Kidney (tissue), 22 donors: ENCODE measurements at places on chromosomes 7 and 10. TPM values are rescaled to one million over a fixed set of nuclear protein-coding genes. Genes with fewer than 3 reads are reported as not detected.

DNA sequence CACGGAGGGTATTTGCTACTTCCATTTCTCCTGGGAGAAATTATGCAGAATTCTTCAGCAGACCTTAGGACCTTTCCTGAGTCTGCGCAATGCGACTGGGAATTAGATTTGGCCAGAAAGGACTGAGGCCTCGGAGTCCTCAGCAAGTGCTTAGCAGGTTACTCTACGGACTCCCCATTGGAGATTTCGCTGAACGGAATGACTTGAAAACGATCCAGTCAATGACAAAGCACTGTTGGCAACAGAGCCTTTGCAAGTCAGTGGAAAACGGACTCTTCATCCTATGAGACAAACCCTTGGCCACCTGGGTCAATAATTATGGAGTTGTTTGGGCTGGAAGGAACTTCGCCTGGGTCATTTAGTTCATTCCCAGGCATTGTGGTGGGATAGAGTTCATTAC is 107.4 kb downstream of the FAM204A start:
- no peaks in the 10 kb centered on the region for H3K36me3 ChIP-seq
- H3K4me3 ChIP-seq = no peak overlapping the region
- DNase-seq = no peak
- no peak overlapping the region for H3K27ac ChIP-seq
- H3K4me1 ChIP-seq = no peaks in the 10 kb centered on the region

- no peaks in the 10 kb centered on the region for H3K27me3 ChIP-seq
- no peaks in the 10 kb centered on the region for H3K4me1 ChIP-seq
- no peak overlapping the region for H3K4me3 ChIP-seq
- no peak for DNase-seq
Observed at GRCh38 chr10:112456533-112456932, 9.5 kb downstream of the VTI1A start.

FLNC gene
- total RNA-seq = 12.2 TPM

POU6F2 gene
- 0.47 TPM for total RNA-seq

LZTS2 gene
- 54.7 TPM for total RNA-seq

- no peaks in the 10 kb centered on the region for H3K36me3 ChIP-seq
- no peaks in the 10 kb centered on the region for H3K27me3 ChIP-seq
- DNase-seq = no peak
- H3K27ac ChIP-seq = no peak overlapping the region
Observed at GRCh38 chr10:4063717-4064116, 278.7 kb upstream of the KLF6 start.
